ENCODE measurements at places on chromosomes 2 and 18.

DNA sequence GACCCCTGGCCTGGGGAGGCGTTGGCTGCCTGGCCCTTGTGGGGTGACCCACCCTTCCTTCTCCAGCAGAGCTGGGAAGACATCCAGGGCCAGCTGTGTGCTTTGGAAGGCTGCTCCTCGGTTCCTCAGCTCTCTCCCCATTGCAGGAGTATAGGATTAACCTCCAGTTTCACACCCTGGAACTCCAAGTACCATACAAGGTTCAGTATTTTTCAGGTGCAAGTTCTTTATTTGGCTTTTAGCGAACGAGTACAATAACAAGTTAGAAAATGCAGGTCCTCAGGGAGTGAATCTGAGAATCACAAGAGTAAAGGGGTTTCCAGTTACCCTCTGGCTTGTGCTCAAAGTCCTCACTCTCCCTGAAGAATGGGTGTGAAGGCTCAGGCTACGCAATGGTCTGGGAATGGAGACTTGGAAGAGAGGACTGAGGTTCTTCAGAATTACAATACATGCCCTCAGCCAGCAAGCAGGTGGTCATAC lies 101.2 kb downstream of the APOB start:
- no peak for DNase-seq

DNA sequence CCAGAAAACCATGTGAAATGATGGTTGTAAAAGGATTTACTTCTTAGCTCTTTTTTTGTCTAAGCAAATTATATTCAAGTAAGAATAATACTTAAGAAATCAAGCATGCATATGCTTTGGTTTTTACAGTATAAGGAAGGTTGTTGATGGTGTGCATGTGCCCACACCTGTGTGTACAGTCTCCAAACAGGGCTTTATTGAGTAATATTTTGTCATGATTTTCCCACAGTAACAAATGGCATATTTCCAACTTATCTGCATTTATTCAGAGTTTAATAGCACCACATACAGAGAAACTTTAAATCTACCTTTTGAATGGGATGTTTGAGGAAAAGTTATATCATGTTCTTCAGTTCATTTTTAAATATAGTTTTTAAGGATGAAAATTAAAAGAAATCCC lies 76.5 kb upstream of the DSG1 start:
- DNase-seq: no peak

DNA sequence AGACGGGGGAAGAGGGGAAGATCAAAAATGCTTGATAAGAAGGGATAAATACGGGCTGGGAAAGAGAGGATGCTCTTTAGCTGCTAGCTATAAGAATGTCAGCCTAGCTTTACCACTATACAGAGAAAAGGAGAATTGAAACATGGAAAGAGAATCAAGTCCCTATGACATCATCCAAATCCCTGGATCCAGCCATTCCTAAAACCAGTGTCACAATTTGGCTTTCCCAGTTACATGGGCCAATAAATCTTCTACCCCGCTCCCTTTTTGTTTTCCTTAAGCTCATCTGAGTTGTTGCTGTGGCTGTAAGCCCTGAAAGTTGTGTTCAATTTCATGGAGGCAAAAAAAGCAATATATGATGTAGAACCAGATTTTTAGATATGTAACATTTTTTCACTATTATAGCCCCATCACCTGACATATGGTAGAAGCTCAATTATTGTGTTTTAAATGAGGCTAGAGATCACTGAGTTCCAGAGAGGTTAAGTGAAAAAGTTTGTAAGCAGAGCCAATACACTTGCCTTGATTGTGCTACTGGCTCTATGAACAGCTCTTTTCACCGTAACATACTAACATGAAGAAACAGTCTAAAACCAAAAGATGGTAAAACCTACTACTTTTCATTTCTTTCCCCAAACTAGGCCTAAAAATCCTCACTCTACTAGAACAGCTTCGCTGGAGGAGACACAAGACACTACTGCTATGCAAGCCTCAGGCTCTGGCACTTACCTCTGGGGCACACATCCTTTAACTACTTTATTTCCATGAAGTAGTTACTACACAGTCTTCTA lies 4.3 kb downstream of the HNRNPLL start:
- DNase-seq: no peak

GRCh38 chr2:143936848-143937722 lies 582.8 kb downstream of the ZEB2 start:
- peak; percentile 31 for DNase-seq

GRCh38 chr2:85157345-85157744 lies 24.2 kb downstream of the TCF7L1 start:
- no peak for DNase-seq

DNA sequence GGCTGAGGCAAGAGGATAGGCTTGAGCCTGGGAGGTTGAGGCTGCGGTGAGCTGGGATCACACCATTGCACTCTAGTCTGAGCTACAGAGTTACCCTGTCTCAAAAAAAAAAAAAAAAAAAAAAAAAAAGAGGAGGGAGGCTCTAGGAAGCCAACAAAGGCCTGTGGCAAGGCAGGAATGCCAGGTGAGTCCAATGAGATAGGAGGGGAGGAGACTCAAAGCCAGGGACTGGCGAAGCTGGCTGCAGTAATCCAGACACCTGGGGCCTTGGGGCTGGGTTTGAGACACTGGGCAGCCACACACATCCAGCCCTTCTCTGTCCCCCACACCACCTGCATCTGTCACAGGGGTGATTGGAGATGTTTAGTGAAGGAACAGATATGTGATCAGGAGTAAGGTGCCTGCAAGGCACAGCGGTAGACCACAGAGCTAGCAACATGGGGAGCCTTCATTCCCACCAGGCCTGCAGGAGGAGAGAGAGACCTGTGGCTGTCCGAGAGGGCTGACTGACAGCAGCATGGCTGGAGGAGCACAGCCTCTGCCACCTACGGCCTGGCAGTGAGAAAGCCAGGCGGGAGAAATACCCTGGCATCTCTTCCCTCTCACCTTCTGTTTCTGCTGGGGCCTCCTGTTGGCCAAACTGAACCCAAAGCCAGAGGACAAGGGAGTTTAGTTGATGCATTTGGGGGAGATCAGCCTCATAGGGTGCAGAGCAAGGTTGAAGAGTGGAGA lies 9.5 kb downstream of the CHPF start:
- DNase-seq: no peak

DNA sequence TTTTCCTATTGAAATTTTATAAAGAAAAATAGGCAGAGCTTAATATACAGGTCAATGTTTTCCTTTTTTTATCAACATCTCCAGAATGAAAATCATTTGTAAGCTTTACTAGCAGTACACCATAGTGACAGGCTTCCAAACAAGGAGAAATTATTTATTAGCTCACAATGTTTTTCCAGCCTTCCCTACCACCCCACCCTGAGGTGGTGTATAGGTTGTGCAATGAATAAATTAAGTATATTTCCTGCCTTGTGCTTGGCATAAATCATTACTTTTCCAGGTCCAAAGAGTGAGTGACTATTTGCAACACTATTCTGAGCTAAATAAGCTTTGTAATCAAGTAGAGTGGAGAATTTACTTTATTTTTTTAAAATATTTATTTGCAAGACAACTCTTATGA lies 876.2 kb upstream of the POU3F3 start:
- DNase-seq: no peak

All from NCI-H446 treated with DMSO at 0.1 percent for 48 hours (cell line).